ENCODE measurements at places on chromosomes 7 and 10.

DNA sequence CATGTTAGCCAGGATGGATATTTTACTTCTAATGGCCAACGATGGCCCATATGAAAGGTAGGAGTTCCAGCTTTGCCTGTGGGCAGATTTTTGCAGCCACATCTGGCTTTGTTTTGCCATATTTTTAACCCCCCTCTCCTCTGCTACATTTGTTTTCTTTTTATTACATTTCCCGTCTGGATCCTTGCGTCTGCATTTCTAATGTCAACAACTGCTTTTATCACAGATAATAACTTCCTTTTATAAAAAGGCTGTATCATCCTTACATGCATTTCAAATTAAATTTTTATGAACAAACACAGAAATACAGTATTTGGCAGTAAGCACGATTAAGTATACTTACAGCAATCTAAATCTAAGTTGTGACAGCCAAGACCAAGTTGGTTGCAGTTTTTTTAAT, 156.0 kb downstream of the BAMBI start:
- DNase-seq: no peak

DNA sequence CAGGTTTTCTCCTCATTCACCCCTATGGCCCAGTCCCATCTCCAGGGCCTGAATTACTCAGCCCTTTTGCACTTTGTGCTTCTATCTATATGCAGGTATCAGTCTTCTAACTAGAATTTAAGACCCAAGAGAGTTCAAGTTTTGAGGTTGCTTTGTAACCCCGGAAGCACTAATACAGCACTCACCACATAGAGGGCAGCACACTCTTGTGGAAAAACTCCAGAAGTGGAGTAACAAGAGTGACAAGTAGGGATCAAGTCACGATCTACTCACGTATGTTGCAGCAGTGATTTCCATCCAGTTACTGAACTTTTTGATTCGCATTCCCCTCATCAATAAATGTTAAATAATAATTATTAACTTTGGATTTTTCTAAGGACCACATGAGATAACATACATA, 151.0 kb downstream of the CHCHD3 start:
- DNase-seq: no peak

DNA sequence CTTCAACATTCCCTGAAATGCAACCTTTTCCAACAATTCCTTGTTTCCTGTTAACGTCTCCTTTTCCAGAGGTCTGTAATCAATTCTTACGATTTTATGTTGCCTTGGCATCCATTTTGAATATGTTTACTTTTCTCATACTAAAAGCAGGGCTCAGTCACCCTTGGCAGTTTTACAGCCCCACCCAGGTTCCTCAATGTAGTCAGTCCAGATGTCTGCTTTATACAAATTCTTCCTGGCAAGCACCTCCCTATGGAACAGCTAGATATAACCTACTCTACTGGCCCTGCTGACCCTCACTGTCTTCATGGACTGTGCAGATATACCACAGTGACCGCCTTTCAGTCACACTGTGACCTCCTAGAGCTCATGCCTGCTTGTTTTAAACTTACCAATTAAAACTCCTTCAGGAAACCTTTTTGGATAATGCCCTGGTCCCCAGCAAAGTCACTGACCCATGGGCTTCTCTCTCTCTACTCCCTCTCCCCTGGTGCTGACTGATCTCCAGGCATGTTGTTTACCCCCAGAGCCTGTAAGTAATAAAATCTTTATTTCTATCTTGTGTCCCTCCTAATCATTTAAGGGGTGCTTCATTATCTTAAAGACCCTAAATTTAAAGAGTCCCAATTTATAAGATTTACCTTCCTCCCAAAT, 147.1 kb upstream of the STEAP1 start:
- no peak for DNase-seq

DNA sequence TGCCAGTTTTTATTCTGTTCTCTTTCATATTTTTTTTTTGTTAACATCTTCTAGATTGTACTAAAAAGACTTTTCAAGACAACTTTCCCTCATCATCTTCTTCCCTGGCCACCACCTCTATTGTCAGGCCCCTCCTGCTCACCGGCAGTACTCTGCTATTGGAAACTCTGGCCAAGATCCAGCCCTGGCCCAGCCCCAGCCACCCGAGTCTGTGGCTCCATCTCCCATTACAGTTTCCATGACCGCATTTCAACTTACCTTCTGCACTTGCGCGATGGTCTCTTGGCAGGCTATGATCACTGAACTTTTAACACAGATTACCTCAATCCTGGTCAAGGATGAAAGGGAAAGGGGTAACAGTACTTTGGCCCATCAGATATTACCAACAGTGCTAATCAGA, 137.7 kb upstream of the POM121L12 start:
- DNase-seq: no peak

GRCh38 chr10:11509036-11509435, 102.4 kb downstream of the USP6NL start:
- no peak for DNase-seq

- no peak for DNase-seq
Observed at GRCh38 chr7:92797693-92798092, 38.7 kb downstream of the CDK6 start.

- no peak for DNase-seq
Observed at GRCh38 chr7:100190048-100190711, 12.5 kb downstream of the STAG3 start.

DNA sequence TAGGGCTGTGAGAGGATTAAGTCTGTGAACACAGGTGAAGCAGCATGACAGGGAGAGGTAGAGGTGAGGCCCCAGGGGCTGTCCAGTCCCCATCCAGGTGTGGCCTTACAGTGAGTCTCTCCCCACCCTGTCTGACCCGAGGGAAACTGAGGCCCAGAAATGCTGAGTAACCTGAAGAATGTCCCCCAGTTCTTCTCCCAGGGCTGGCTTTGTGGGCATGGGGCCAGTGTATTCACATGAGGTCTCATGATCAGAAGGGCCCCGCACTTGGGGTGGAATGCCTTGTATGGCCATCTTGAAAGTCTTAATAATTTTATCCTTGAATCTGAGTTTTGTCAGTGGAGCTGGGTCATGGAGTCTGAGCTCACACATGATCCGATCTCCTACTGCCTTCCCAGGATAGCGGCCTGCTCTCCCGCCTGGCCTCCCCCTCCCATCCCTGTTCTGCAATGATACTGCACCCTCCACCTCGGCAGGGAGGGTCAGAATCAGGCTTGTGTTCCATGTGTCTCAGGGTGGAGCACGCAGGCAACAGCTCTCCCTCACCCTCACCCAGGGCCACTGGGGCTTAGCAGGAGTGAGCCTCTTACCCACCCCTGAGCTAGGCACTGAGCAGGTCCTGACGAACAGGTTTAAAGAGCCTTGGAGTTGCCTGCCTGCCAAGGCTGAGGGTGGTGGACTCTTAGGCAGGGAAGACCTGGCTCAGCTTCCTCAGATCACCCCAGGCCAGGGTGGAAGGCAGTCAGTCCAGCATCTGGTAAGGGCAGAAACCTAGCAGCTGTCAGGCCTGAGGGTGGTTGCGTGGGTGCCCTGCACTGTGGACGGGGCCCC, 41.4 kb upstream of the NPFFR1 start:
- no peak for DNase-seq

- no peak for DNase-seq
Observed at GRCh38 chr7:100642534-100642907, 1.2 kb upstream of the TFR2 start.

GRCh38 chr10:96703358-96703757, 17.0 kb downstream of the PIK3AP1 start:
- DNase-seq: no peak

DNA sequence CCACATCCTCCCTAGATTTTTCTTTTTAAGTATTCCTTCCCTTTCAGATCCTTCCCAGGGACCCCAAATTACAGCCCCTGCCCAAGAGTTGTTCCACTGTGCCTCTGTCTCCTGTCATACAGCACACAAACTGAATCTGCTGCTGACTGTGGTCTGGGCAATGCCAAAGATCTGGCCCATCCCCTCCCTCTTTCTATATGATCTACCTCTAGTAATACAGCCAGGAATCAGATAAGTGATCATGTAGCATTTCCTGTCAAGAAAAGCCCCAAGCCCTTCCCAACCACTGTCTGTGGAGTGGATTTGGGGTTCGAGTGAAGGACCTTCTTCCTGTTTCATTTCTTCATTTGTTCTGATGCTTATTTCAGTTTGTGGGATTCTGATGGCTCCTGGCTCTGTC, 6.7 kb downstream of the STX1A start:
- no peak for DNase-seq

- DNase-seq: no peak
Observed at GRCh38 chr10:7513936-7514335, 103.1 kb upstream of the SFMBT2 start.

DNA sequence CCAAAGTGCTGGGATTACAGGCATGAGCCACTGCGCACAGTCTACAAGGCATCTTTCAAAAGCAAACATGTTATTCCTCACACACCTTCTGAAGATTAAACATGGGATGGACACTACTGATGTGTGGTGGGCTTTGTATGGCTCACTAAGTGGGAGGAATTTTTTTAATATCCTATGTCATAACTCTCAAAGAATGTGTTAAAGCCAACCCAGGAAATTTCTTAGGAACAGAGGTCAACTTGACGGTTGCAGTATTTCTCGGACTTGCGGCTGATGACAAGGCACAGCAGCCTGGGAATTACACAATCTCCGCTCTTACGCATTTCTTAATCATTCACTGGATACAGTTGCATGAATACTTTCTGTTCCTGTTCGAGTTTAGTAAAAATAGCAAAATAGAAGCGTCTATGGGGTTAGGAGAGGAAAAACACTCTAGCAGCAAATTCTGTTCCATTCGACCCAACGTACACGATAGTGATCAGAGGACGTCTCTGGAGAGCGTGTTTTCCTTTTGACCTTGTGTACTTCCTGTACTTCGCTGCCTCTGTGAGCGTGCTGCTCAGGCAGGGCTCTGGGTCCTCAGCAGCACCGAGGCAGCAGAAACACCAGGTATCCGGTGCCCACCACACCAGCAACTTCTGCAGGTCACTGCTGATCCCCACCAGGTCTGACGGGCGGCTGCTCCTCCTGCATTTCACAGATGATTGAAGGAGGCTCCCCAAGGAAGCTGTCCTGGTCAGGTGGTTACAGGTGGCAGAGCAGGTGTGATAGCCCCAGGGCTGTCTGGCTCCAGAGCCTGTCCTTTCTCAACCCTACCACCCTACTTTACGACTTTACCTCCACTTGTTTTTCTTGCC, 26.4 kb upstream of the SRGN start:
- peak; percentile 98 for DNase-seq

GRCh38 chr7:51817694-51818225, 501.2 kb upstream of the COBL start:
- DNase-seq: no peak

DNA sequence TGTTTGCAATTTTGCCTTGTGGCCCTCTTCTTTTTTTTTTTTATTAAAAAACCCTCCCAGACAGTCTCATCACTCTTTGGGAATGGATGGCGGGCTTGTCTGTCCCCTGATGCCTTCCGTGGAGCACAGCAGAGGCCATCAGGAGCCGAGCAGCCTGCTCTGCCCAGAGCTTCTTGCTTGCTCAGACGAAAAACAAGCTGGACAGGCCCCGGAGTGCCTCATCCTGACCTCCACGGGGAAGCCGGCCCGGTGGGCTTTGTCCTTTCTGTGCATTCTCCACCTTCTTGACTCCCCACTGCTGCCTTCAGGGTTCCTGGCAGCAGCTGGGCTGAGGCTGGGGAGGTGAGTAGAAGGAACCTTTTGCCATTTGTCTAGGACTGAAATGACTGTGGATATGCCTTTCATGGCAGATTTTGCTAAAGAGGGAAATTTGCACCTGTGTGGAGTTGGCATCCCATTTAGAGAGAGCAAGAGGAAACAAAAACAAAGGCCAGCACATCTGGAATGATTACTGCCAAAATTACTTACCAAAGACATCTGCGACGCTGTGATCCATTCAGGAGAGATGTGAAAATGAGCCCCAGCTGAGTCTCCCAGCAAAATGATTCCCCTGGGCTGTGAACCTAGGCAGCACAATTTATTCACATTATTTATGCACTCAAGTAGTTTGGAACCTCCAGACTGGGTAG, 108.3 kb downstream of the AOAH start:
- DNase-seq: no peak

GRCh38 chr7:13466874-13467547, 522.5 kb downstream of the ETV1 start:
- no peak for DNase-seq

DNA sequence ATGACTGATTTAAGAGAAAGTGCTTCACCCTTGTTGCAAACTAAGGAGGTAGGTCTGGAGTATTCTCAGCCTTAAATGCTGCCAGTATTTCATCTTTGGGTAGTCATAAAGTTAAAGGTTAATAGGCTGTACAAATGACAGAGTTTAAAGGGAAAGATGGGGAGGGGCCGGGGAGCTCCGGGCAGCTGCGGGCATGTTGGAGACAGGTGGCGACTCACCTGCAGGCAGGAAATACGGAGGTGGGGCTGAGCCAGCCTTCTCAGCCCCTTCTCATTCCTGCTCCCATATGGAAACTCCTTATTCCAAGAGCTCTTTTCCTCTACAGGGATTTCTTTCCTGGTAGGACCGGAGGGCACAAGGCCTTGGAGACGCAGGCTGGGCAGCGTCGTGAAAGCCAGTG, 31.8 kb upstream of the HMX3 start:
- no peak for DNase-seq

- no peak for DNase-seq
Observed at GRCh38 chr7:135273581-135273980, 39.9 kb downstream of the STRA8 start.

- peak; percentile 24 for DNase-seq
Observed at GRCh38 chr10:110279407-110279986, 25.2 kb downstream of the SMNDC1 start.

DNA sequence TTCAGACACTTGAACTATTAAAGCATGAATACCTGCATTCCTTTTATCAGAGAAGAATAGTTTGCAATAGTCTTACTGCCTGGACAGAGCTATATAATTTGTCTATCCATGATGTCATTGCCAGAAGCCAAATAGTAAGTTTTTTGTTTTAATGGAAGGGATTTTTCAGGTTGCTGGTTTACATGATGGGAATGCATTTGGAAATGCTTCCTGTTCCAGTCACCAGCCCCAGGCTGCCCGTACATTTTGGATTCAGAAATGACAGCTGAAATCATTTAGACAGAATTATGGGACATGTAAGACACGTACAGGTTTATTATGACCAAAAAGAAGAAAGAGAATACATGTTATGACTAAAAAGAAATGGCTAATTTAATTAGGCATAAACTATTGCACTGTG, 293.1 kb downstream of the CDK14 start:
- DNase-seq: no peak

- DNase-seq: peak; percentile 49
Observed at GRCh38 chr7:11831156-11831735, 752 bp downstream of the THSD7A start.

GRCh38 chr7:83655951-83656556, 7.1 kb upstream of the SEMA3E start:
- peak; percentile 5 for DNase-seq

DNA sequence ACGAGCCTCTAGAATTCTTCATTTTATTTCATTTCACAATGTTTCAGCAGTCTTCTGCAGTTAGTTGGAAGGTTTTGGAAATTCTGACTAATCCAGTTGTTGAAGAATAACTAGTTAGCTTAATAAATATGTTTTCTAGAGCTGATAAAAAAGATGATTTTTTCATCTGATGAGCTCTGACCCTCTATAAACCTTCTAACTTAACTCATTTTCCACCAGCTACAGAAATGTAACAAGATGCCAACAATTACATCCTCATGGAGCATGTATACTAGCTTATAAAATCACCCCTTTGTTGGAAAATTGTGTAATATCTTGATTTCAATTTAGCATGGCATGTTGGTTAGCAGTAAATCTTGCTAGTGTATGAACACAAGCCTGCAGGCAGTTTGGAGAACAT, 33.1 kb downstream of the KAT6B start:
- no peak for DNase-seq

Data from HS-5 (cell line).